Lung (tissue), 17 donors: ENCODE measurements at places on chromosomes 4 and X.

DNA sequence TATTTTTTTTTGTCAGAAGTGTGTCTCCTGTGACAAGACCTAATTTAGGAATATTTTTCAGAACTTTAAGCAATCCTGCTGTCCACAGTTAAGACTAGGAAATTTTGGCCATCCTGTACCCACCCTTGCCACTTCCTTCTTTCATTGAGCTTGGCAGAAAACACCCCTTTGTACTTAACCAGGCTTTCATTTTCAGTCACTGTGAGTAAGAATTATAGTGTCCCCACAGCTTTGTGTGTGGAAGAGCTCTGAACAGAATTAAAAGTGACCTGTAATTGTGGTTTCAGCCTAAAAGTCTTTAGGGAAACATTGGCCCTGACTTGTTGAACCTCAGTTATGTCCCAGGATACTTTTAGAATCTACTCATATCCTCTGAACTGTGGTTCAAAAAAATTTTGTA, 153.7 kb upstream of the BMP3 start:
- no peaks in the 10 kb centered on the region for H3K4me1 ChIP-seq
- H3K27me3 ChIP-seq = no peaks in the 10 kb centered on the region
- DNase-seq = no peak
- H3K36me3 ChIP-seq = no peaks in the 10 kb centered on the region

DNA sequence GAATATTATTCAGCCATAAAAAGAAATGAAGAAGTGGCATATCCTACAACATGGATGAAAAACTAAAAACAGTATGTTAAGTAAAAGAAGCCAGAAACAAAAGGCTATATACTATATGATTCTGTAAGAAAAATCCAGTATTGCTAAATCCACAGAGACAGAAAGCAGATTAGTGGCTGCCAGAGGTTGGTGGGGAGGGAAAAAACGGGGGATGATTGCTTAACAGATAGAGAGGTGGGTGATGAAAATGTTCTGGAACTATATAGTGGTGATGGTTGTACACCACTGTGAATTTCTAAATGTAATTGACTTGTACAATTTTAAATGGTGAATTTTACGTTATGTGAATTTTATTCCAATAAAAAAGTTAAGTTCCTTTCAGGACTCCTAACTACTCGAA, 157.6 kb upstream of the SH3RF1 start:
- no peak overlapping the region for H3K27ac ChIP-seq
- no peak overlapping the region for H3K4me3 ChIP-seq
- H3K27me3 ChIP-seq = no peaks in the 10 kb centered on the region
- peaks cover 8% of the 10 kb centered on the region for H3K36me3 ChIP-seq
- H3K4me1 ChIP-seq = no peaks in the 10 kb centered on the region
- no peak for DNase-seq

DNA sequence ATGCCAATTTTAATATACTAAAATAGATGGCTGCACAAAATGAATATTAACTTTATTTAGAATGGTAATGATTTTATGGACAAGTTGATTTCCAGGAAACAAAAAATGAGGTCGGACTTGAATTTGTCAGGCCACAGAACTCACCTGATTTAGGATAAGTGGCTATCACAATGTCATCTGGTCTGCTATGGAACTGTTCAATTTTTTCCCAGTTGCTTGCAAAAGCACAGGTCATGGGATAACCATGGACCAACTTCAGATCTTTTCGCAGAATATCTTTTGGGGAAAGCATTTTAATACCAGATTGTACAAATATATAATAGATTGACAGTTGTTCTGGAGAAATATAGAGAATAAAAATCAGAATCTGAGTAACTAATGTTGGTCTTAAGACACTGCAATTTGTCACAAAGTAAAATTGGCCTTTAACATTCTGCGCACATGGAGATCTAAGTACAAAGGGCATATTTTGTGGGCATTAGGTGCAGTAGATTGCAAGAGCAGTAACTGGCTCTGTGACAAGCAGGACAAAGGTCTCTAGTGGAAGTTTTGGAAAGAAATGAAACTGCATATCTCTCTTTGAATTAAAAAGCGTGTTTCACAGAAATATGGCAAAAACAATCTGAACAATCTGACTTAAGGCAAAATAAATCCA, 5.4 kb downstream of the SULT1B1 start:
- no peak for DNase-seq
- H3K27ac ChIP-seq = no peak overlapping the region
- H3K4me3 ChIP-seq = no peak overlapping the region
- peaks cover 16% of the 10 kb centered on the region for H3K4me1 ChIP-seq
- no peaks in the 10 kb centered on the region for H3K36me3 ChIP-seq

DNA sequence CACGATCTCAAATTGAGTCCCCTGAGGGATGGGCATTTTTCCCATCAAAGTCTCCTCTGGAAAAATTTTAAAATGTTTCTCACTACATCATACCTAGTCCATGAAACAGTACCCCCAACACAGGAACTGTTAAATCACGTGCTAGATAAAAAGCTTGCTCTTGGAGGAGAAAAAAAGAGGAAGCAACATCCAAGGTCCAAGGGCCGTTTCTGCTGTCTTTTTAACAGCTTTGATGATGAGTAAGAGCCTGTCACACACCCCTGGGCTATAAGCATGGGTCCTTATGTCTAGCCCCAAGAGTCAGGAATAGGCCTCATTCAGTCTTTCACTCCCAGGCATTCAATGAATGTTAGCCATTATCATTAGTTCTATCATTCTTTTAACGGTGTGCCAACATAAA, 128.9 kb downstream of the SH3KBP1 start:
- H3K4me3 ChIP-seq = no peak overlapping the region
- no peaks in the 10 kb centered on the region for H3K27me3 ChIP-seq
- no peaks in the 10 kb centered on the region for H3K4me1 ChIP-seq
- no peak overlapping the region for H3K27ac ChIP-seq
